ENCODE measurements at places on chromosomes 1 and 21. TPM values are rescaled to one million over a fixed set of nuclear protein-coding genes. Genes with fewer than 3 reads are reported as not detected.

The PTPN22 gene
- 73.5 TPM for total RNA-seq

The ACKR1 gene
- not detected for total RNA-seq

The RNU1-1 gene
- total RNA-seq = 2,156 TPM

The KCNA3 gene
- total RNA-seq = 115 TPM

The TRIM62 gene
- total RNA-seq = 10.4 TPM

The EPHA2 gene
- total RNA-seq = not detected

The SPOCD1 gene
- total RNA-seq = not detected

Measured in T-helper 1 cell treated with Interleukin-12 subunit alpha and Interleukin-12 subunit beta and Interleukin-4 antibody, amounts not matched to agents 30 ng/mL and 1 ng/mL, for 36 hours (primary cell).